AG04450 (cell line): ENCODE measurements at places on chromosomes 3 and 15.
A peak's percentile ranks its signal among the peaks of the same experiment; 100 is the strongest.

DNA sequence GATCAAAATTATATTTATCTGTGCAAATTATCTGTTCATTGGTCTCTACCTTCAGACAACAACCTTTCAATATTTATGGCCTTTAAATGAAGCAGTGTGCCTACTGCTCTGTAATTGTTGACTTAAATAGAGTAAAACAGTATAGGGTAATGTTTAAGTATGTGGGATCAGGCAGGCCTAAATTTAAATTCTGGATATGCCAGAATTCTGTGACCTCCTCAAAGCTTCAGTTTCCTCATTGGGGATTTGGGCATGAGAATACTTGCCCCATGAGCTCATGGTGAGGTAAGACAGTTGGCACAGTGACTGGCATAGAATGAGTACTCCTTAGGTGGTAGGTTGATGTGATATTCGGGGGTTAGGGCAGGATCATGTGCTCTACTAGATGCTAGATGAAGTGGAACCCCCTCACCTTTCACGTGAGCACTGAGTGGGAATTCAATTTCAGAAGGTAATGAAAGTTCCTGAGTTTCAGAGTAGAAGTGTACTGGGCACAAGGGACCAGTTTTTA is 14.9 kb downstream of the ARL8B start:
- DNase-seq: no peak

DNA sequence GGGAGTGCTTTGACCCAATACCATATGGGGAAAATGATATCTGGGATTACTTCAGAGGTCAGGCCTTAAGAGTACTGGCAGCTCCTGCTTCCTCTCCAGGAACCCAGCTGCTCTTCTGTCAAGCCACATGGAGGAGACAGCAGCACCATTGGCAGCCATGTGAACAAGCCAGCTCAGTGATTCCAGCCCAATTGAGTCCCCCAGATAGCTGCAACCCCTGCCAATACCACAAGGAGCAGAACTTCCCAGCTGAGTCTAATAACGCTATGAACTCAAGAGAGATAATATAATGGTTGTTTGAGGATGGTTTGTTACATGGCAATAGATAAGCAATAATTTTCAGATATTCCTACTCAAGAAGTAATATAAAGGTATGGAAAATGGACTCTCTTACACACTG is 126.8 kb upstream of the CPNE4 start:
- DNase-seq: no peak

- DNase-seq: no peak
These were observed 862.6 kb downstream of the AGBL1 start for GRCh38 chr15:86942285-86942684.

DNA sequence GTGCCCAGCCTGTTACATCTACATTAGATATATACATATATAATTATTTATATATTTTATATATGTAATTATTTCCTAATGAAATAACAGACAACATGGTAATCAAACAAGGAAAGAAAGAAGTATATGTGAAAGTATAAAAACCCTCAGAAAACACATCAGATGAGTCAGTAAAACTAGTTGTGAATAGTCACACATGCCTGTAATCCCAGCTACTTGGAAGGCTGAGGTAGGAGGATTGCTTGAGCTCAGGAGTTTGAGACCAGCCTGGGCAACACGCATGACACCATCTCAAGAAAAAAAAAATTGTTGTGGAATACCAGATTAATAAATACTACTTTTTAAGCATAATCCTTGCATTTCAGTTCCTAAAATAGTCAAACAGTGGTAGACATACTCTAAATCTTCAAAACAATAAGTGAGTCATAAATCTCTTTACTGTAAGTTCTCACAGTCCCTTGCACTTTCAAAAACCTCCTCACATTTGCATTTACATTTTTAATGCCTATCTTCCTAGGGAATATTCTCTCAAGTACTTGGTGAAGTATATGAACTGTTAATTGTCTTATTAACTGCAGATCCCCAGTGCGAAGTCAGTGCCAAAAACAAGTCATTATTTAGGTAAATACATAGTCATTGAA is 106.5 kb downstream of the MYO9A start:
- no peak for DNase-seq

- DNase-seq: no peak
These were observed 161.0 kb downstream of the PLD1 start for GRCh38 chr3:171649267-171649666.

GRCh38 chr15:48017747-48018146 is 103.0 kb upstream of the SLC24A5 start:
- no peak for DNase-seq

- no peak for DNase-seq
These were observed 5.1 kb downstream of the HHATL start for GRCh38 chr3:42697289-42698051.

- DNase-seq: no peak
These were observed 80.5 kb upstream of the OSBPL11 start for GRCh38 chr3:125675791-125676190.

- peak; percentile 94 for DNase-seq
These were observed 6.5 kb upstream of the TNK2 start for GRCh38 chr3:195914648-195915473.

DNA sequence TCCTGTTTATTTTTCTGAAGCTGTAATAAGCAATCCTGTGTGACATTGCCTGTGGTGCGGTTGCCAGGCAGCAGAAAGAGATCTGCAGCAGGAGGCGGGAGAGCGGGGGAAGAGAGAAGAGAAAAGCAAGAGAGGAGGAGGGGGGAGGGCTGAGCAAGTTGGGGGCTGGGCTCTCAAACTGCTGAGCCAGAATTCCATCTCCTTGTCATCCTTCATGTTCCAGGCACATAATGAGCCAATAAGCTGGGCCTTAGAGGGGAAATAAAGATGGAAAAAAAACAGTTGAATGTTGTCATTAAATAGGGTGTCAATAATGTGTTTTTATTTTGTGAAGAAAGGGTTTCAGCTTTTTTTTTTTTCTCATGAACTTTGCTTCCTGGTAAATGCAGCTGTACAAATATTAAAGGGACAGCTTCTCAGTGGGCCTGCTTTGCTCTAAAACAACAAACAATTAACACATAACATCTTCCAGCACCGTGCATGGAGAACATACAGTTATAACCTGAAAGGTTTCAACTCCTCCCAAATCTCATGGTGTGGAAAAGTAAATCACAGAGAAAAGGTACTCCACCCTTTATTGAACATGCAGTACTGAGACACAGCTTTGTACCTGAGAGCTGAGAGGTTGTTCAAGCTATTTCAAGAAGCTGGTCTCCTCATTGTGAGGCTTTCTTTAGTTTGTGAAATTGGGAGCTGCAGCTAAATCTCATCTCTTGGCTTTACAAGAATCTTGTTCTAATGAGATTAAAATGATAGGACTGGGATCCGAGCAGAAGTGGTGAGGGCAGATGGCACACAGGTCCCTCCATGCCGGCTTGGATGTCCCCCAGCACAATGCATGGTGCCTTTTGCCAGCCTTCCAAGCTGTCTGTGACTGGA is 451.1 kb upstream of the KCNMB2 start:
- peak; percentile 48 for DNase-seq

GRCh38 chr3:51401735-51402134 is 10.7 kb downstream of the RBM15B start:
- no peak for DNase-seq
